ENCODE measurements at places on chromosomes 3 and 15.

DNA sequence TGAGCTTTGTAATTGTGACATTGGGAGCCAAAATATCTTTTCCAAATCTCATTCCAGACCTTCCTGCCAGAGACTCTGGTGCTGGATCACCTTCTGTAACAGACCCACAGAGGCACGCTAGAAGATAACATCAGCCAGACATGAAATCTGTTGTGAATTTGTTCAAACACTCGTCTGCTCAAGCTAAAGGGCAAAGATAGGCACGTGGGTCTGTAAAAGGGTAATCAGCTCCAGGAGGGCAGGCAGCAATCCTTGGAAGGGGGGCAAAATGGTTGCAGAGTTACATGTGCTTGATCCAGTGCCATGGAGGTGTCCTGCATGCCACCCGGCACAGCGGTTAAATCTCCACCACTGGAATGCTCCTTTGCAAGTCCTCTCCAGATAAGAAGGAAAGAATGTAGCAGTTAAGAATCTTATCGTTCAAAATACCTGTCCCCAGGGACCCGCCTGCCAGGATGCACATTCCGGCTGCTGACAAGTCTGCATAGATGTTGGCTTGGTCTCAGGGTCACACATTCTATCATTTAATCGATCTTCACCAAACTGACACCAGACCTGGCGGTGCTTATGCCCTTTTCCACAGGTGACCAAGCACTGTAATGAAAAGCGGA is 74.8 kb downstream of the ADAMTS9 start:
- no peak for DNase-seq

DNA sequence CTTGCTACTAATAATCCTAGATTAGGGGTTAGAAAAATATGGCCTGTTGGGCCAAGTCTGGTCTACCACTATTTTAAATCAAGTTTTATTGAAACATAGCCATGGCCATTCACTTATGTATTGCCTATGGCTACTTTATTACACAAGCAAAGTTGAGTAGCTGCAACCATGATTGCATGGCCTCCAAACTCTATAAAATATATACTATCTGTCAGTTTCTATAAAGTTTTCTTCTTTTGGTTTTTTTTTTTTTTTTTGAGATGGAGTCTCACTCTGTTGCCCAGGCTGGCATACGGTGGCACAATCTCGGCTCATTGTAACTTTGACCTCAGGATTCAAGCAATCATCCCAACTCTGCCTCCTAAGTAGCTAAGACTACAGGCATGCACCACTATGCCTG is 60.4 kb downstream of the INO80 start:
- no peak for DNase-seq

GRCh38 chr3:145620002-145620401 is 541.0 kb downstream of the PLOD2 start:
- no peak for DNase-seq

DNA sequence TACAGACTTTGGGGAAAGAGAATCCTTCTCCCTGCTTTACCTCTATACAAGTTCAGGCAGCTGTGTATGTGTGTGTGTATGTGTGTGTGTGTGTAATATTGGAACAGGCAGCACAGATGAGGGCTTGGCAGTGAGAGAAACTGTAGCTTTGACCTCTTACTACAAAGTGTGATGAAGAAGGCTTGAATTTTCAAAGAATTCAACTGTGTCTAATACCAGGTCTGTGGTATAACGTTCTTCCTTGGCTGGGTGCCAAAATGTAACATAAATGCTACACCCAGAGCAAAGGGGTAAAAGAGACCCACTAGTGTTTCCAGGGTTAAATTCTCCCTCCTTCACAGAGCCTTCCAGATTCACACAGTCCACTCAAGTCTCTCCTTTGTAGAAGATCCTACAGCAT is 51.1 kb downstream of the CHST2 start:
- no peak for DNase-seq

- DNase-seq: no peak
Observed at GRCh38 chr3:189294649-189295048, 122.9 kb downstream of the TPRG1 start.

DNA sequence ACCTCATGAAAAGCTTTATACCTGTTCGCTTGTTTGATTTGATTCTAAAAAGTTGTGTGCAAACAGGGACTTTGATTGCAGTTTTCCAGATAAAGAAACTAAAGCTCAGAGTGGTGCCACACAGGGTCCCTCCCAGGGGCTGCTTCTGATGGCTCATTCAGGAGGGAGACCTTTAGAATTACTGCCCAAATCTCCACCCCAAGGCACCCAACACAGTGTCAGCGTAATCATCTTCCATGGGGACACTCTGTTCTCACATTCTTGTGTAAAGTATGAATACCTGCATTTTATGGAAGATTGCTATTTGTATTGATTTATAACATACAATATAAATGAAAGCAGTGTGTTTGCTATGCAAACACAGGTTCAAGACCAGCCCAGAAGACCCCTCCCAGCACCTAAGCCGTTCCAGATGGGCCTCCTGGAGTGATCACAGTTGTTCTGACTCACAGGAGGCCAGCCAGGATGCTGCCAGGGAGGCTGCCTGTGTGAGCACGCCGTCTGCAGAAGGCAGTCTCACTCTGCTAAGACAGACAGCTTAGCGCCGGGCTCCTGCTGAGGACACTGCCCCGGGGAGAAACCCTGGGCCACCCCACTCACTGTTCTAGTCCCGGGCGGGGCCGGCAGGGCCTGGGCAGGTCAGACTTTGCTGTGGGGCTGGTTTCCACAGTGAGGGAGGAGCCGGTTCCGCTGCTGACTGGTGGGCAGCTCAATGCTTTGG is 185.6 kb downstream of the FAM43A start:
- no peak for DNase-seq

DNA sequence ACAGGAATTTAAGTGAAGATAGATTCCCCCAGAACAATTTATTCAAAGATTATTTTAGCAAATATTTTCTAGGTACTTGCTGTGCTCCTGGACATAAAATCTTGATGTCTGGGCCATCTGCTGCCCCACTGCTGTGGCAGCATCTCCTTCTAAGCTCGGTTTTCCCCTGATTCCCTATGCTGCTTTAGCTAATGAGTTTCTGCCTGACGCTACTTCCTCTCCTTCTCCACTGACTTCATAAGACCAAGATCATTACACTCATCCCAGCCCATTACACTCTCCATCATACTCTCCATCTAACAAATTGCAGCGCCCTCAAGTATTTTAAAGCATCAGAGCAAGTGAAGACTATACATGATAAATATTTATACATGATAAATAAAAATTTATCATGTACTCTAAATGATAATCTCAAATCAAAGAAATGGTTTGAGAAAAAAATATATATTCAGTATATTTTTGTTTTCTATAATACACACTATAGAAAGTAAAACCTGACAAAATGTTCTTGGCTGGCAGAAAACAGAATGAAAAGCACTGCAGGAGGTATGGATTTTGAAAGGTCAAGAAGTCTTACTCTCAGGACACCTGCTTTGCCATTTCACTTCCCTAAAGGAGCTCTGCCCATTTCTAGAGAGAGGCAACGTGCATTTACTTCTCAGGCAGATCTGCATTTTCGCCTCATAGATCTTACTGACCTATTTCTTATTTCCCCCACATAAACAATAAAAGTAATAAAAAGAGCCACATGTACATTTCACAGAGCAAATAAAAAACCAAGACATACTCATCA is 232.0 kb downstream of the KCNMB2 start:
- DNase-seq: no peak

- no peak for DNase-seq
Observed at GRCh38 chr3:152491922-152492321, 223.2 kb downstream of the MBNL1 start.

DNA sequence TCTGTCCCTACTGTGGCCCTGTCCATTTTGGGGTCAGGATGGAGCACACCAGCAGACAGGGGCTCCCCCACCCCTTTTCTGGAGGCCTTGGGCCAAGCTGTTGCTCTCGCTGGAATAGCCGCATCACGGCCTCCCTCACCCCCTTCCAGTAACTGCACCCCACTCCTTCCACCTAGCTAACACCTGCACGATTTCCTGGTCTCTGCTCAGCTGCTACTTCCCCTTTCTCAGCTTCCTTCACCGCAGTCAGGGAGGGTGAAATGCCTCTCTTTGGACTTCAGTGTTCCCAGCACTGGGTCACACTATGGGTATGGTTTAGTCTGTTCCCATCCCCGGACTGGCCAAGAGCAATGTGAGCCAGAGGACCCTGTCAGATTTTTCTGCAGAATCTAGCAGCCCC is 400.2 kb downstream of the MCTP2 start:
- no peak for DNase-seq

GRCh38 chr15:57595011-57595866 is 3.5 kb downstream of the MYZAP start:
- DNase-seq: no peak

DNA sequence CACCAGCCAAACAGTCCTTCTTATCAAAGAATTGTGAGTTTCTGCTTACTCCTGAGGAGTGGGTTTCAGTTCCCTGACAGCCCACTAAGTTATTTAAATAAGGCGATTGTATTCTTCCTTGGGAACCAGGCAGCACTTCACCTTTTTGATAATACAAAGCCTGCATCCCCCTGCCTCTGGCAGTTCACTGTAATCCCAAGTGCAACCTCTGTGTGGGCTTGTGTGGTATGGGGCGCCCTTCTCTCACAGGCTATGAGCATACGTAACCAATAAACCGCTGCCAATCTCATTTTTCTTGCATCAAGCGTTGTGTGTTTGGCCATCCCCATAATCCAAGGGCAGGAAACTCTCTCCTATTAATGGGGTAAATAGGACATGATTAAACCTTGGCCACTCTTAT is 1025.6 kb downstream of the NSUN3 start:
- no peak for DNase-seq

DNA sequence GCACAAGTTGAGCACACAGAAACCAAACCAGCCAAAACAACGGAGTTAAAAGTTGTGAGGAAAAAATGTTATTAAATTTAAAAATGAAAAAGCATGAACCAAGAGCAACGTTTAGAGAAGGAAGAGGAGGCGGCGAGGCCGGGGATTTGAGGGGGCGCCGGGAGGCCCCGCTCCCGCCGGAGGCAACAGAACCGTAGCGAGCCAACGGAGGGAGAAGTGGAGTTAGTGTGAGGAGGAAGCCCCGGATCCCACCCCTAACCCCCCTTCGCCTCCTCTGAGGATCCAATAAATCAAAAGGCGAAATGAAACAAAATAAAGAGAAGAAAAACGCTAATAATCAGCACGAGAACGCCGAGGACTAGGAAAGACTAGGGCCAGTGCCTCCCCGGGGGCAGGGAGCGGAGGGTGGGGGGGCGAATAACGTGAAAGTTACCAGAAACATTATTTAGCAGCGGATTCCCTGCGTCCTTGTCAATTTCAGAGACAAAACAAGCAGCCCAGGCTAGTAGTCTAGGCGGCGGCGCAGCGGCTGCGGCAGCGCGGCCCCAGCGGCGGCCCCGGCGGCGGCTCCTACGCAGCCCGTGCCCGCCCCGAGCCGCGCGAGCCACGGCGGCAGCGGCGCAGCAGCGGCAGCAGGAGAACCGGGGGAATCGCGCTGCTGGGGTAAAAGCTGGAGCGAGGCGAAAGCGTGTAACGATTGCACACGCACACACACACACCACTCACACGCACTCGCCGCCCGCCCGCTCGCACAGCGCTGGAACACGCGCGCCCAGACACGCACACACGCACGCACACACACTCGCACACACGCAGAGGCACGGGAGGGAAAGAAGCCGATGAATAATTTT is 1.7 kb downstream of the MEIS2 start:
- DNase-seq: no peak

DNA sequence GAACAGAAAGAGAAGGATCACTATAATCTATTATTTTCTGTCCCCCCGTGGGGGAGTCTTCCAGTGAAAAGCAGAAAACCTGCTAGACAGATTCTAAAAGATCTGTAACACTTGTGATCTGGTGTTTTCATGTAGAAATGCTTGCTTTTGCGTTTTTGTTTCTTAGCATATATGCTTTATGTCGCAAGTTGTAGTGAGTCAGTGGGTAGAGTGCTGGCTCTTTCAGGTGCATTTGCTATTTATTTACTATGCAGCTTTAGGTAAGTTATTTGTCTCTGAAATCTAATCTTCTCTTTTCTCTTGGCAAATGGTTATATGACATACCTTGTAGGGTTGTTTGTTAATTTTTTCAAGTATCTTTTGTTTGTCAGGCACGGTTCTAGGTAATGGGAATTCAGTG is 9.4 kb downstream of the AKAP13 start:
- no peak for DNase-seq

GRCh38 chr3:61929617-61930016 is 368.2 kb downstream of the PTPRG start:
- DNase-seq: no peak

- DNase-seq: no peak
Observed at GRCh38 chr3:112615989-112616731, 24.8 kb downstream of the CCDC80 start.

- DNase-seq: no peak
Observed at GRCh38 chr3:112845772-112846171, 892 bp downstream of the CD200R1L start.

- DNase-seq: no peak
Observed at GRCh38 chr3:138726946-138727730, 107.6 kb downstream of the PIK3CB start.

- DNase-seq: no peak
Observed at GRCh38 chr3:43870120-43870519, 179.4 kb downstream of the ABHD5 start.

DNA sequence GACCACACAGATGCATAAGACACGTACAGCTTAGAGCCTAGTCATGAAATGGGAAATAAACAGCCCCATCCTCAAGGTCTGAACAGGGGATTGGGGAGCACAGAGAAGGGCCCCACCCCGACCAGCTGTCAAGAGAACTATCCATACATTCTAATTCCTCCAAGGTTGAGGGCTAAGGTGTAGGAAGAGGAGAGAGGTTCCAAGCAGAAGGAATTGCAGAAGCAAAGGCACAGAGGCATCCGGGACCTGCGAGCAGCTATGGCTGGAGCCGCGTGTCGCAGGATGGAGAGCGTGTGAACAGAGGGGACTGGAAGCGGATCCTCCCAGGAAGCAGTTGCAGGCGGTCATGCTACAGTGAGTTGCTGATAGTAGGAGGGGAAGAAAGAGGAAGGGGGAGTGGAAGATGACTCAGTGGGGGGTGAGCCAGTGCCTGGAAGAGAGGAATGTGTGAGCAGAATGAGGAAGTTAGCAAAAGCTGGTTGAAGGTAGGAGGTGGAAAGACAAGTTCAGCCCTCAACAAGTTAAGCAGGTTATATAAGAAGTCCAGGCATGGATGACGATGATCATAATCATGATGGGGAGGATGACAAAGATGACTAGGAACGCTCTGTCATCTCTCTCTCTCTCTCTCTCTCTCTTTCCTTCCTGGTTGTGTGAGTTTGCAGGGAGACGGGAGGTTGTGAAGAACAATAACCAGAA is 89.7 kb downstream of the LIPC start:
- peak; percentile 7 for DNase-seq

DNA sequence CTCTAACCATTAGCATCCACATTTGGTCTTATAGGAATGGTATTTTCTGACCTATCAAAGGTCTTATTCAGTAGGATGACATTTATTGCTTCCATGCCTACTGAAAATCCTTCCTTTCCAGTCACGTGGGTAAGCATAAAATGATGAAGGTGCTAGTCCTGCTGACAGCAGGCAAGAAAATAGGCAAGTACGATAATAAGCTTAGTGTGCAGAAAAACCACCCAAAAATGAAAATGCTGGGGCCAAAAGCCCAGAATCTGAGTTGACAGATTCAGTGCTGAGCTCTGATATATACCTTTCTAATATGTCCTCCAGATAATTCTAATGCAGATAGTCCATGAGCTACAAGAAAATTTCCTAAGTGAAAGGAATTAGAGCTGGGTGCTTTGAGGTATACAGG is 194.8 kb downstream of the WDR72 start:
- no peak for DNase-seq

All from iPS DF 19.7 (cell line).